ENCODE measurements at places on chromosomes 1 and 21.

- DNase-seq = no peak
- H3K4me3 ChIP-seq = no peak overlapping the region
- peaks cover 27% of the 10 kb centered on the region for H3K4me1 ChIP-seq
- H3K27me3 ChIP-seq = no peaks in the 10 kb centered on the region
- no peak overlapping the region for H3K27ac ChIP-seq
Observed at GRCh38 chr1:153942766-153943549, 3.6 kb downstream of the DENND4B start.

DNA sequence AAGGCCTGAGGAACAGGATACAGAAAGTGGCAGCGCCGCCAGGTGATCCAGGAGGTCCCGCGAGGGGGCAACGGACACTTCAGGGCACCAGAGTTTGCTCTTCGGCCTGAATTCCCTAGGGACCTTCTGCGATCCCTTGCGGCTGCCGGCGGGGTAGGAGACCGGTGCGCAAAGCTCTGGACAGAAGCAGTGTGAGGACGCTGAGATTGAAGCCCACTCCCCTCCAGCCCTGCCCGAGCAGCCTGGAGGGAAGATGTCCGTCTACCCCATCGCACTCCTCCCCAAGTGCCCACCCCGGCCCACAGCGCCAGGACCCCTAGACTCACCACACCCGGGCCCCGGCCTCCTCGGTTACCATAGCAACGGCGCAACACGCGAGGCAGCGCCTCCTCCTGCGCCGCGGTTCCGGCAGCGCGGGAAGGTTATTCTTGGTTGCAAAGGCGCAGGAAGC lies at the start of gene ANKRD45:
TSS of gene ANKRD45 (minus strand) at position 361 of the 451 bp plus-strand sequence. CDS start 10,433 bp downstream, outside the sequence.
- H3K4me1 ChIP-seq = peaks cover 9% of the 10 kb centered on the region
- peak within 1 kb of the TSS; percentile 39 for H3K4me3 ChIP-seq
- no peaks in the 10 kb centered on the region for H3K36me3 ChIP-seq
- no peaks in the 10 kb centered on the region for H3K27me3 ChIP-seq

DNA sequence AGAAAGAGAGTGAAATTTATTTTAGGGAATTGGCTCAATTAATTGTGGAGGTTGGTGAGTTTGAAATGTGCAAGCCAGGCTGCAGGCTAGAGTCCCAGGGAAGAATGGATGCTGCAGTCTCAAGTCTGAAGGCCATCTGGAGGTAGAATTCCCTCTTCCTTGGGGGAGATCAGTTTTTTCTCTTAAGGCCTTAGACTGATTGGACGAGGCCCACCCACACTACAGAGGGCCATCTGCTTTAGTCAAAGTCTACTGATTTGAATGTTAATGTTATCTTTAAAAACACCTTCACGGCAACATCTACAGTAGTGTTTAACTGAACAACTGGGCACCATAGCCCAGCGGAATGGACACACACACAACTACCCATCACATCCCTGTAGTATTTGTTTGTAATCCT lies 245.9 kb upstream of the IRF2BP2 start:
- no peaks in the 10 kb centered on the region for H3K4me1 ChIP-seq
- H3K36me3 ChIP-seq = no peaks in the 10 kb centered on the region
- no peaks in the 10 kb centered on the region for H3K27me3 ChIP-seq
- no peak overlapping the region for H3K4me3 ChIP-seq
- H3K27ac ChIP-seq = no peak overlapping the region

DNA sequence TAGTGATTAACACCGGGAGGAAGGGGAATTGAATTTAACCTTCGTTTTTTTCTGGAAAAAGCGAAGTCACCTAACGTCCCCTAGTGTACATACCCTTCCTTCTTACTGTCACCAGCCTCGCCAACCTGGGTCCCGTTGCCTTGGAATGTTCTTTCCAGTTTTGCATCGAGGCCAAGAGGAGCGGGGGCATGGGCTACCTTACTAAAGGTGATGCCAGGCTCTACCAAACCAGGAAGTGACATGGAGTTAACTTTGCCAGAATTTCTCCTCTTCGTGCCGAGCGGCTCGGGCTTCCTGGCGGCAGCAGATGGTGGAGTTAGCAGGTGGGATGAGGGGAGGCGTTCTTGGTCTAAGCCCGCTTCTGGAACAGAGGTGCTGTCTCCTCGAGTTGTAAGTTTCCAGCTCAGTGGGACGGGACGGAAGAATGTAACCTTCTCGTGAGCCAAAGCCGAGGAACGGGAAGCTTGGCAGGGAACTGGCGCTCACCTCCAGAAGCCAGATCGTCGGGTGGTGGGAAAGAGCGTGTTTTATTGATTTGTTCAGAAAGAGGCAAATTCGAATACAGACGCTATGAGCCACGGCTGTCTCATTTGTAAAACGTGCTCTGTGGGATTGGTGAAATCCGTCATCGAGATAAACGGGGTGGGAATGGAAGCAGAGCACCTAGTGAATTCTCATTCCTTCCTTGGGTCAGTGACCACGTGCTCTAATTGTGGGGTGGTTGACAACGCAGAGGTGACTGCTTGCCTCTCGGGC lies 486 bp downstream of the NIPAL3 start:
- H3K4me3 ChIP-seq = peak overlapping the region; percentile 41
- peaks cover 5% of the 10 kb centered on the region for H3K36me3 ChIP-seq
- DNase-seq = no peak
- H3K27me3 ChIP-seq = no peaks in the 10 kb centered on the region

- H3K4me3 ChIP-seq = no peak overlapping the region
- H3K27me3 ChIP-seq = no peaks in the 10 kb centered on the region
- H3K4me1 ChIP-seq = peaks cover 12% of the 10 kb centered on the region
Observed at GRCh38 chr1:51915951-51916350, 37.4 kb upstream of the NRDC start.

GRCh38 chr1:184860985-184861754 lies 106.5 kb upstream of the EDEM3 start:
- peaks cover 7% of the 10 kb centered on the region for H3K4me1 ChIP-seq
- H3K27ac ChIP-seq = no peak overlapping the region
- H3K27me3 ChIP-seq = no peaks in the 10 kb centered on the region
- DNase-seq = no peak
- H3K4me3 ChIP-seq = no peak overlapping the region

DNA sequence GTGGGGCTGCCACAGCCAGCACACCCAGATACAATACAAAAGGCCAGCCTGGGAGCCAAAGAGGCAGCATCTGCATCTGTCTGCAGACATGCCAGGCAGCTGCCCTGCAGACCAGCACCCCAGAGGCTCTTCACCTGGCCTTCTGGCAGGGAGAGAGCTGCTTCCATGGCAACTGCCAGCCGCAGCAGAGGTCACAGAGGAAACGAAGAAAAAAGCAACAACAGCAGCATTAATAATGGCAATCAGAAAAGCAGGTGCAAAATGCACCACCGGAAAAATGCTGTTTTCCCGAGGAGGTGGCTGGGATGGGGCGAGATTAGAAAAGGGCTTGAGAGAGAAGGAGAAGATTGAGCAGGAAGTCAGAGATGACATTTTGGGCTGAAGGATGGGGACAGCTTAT lies 309.5 kb downstream of the PCP4 start:
- no peak overlapping the region for H3K27ac ChIP-seq
- H3K36me3 ChIP-seq = no peaks in the 10 kb centered on the region
- no peak for DNase-seq
- no peaks in the 10 kb centered on the region for H3K4me1 ChIP-seq

DNA sequence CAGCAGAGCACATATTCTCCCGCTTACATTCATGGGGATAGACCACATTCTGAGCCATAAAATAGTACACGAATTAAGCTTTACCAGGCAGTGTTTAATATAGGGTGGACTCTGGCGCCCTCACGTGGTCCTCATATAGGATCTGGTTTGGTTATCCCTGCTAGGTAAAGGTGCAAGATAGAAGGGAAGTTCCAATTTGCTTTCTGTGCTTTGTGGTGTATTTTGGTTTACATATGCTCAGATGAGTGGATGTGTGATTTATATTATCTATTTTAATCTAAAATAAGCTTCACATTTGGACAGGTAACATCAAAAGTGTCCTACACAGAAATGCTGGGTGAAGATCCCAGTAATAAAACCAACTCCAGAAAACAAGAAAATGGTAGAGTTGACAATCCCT lies 3.6 kb downstream of the CR1 start:
- peaks cover 9% of the 10 kb centered on the region for H3K4me1 ChIP-seq
- no peaks in the 10 kb centered on the region for H3K36me3 ChIP-seq
- no peaks in the 10 kb centered on the region for H3K27me3 ChIP-seq
- no peak for DNase-seq
- H3K4me3 ChIP-seq = no peak overlapping the region

DNA sequence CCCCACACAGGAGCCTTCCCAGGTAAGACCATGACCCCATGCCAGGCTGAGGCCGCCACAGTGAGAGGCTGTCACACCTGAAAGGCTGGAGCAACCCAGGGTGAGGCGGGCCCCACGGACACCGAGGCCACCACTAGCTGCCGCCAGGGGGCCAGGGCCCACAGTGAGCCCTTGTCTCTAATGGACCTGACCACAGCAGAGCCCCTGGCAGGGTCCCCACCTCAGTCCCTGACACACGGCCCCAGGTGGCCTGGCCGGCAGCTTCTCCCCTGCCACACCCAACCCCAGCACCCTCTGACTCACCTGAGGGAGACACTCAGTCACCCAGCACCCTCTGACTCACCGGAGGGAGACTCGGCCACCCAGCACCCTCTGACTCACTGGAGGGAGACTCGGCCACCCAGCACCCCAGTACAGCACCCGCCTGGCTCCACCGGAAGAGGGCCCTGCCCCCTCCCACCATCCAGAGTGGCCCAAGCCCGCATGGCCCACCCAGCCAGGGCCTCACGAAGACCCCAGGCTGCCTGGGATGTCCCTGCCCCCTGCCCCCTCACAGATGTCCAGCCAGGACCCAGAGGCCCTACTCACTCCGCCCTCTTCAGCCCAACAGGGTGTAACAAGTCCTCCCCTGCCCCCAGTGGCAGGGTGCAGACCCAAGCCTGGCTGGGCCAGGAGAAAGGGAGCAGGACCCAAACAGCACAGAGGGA lies 4.4 kb downstream of the DVL1 start:
- no peaks in the 10 kb centered on the region for H3K27me3 ChIP-seq
- DNase-seq = no peak
- H3K36me3 ChIP-seq = no peaks in the 10 kb centered on the region
- H3K27ac ChIP-seq = peak overlapping the region; percentile 81
- peaks cover 51% of the 10 kb centered on the region for H3K4me1 ChIP-seq

- H3K27ac ChIP-seq = peak within 1 kb of the TSS; percentile 94
- H3K36me3 ChIP-seq = no peaks in the 10 kb centered on the region
Observed at GRCh38 chr1:220879076-220879508, at the start of gene HLX. Gene HLX (plus strand): TSS chr1:220879443. CDS start chr1:220879858, 415 bp downstream.

DNA sequence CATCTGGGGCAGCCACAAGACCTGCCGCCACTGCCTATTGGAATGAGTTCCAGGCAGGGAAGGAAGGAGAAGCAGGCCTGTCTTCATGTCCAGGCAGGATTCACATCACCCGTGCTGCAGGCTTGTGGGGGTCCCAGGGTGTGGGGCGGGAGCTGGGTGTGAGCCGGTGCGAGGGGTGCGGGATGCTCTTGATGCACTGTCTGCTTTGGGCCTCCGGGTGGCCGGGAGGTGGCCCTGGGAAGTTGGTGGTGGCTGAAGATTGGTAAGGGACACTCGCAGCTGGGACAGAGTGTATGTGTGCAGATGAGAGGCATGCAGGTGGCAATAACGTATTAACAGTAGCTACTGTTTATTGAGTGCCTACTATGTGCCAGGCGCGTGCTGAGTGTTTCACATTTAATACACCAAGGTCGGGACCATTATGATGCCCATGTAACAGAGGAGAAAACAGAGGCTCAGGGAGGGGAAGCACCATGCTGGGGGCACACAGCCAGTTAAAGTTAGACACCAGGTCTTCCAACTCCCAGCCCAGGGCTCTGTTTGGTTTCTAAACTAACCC lies 3.3 kb downstream of the CROCC start:
- H3K4me3 ChIP-seq = no peak overlapping the region
- no peaks in the 10 kb centered on the region for H3K27me3 ChIP-seq
- H3K27ac ChIP-seq = peak overlapping the region; percentile 25
- DNase-seq = peak; percentile 96
- H3K4me1 ChIP-seq = peaks cover 45% of the 10 kb centered on the region

DNA sequence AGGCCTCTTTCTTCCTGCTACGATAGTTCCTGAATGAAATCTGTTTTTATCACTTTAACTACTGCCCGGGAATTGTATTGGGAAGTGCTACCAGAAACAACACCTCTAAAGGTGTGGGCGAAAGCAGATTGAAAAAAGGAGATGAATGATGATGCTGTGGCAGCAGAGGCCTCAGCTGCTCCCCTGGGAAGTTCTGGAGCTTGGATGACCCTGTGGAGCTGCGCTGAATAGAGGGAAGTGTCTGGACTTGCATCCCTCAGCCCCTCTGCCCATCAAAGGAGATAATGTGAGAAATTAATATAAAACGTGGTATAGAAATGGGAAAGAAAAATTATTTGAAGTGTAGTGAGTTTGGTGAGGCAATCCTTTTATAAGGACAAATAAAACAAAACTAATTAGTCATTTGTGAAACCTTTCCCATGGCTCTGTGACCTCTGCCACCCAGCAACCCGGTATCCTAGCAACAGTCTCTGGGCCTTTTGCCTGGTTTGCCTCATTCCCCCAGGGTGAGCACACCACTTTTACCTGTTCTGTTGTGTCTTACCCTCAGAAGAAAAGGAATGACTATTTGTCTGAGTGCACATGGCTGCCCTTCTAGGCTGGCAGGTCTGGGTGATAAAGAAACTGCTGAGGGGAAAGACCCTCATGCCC lies 21.3 kb downstream of the OVAAL start:
- no peak for DNase-seq
- no peaks in the 10 kb centered on the region for H3K4me1 ChIP-seq
- H3K27ac ChIP-seq = no peak overlapping the region
- H3K4me3 ChIP-seq = no peak overlapping the region
- H3K27me3 ChIP-seq = no peaks in the 10 kb centered on the region

GRCh38 chr1:1759456-1760344 lies 18.6 kb downstream of the NADK start:
- H3K4me1 ChIP-seq = peaks cover 16% of the 10 kb centered on the region
- DNase-seq = no peak
- no peak overlapping the region for H3K4me3 ChIP-seq
- no peak overlapping the region for H3K27ac ChIP-seq

DNA sequence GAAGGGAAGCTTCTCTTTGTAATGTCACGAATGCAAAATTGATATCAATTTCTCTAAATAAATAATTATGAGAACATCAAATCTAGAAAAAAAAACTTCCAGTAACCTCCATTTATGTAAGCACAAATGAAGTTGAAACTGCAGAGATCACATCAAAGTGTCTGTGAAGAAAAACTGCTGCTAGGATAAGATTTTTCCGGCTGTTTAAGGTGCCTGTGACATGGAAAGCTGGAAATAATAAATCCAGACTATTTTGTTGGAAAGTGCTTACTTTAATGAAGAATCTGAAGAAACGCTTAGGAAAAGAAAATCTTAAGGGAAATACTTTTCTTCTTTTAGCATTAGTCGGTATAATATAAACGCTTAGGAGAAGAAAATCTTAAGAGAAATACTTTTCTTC lies 57.0 kb downstream of the CHRM3 start:
- H3K4me3 ChIP-seq = no peak overlapping the region
- no peaks in the 10 kb centered on the region for H3K27me3 ChIP-seq
- DNase-seq = no peak
- no peak overlapping the region for H3K27ac ChIP-seq
- H3K4me1 ChIP-seq = no peaks in the 10 kb centered on the region
- H3K36me3 ChIP-seq = no peaks in the 10 kb centered on the region

Data from vagina (tissue), 2 donors.